ENCODE measurements at places on chromosomes 2 and 18. TPM values are rescaled to one million over a fixed set of nuclear protein-coding genes. Genes with fewer than 3 reads are reported as not detected.

Gene CHST10
- total RNA-seq: 82.2 TPM

- no peak for DNase-seq
Observed at GRCh38 chr2:229126066-229126465, 145.0 kb downstream of the PID1 start.

- no peak for DNase-seq
Observed at GRCh38 chr18:21177822-21178221, 64.2 kb upstream of the GREB1L start.

- DNase-seq: no peak
Observed at GRCh38 chr2:135818937-135819610, 17.9 kb downstream of the LCT start.

Measured in occipital lobe (tissue), 3 donors.